ENCODE measurements at places on chromosomes 1 and 21.

DNA sequence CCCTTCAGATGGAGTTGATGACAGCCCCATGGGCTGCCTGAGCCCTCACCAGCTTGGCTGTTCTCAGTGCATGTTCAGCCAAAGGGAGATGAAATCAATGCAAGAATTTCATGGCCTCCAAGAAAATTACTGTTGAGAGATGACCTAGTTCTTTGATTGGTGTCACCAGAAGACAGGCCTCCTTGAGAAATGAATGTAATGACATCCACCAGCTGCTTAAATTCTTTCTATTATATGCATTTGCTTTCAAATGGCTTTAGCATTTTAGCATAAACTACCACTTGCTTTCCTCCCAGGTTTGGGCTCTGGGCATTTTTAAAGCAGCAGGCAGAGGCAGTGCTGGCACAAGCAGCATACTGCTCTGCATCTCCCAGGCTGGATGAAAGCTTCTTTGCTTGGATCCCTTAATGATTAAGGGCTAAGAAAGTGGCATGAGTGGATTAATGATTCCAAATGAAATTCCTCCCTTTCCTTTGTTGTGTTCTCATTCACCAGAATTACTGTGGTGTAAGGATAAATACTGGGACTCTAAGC is 278.4 kb downstream of the ZNF326 start:
- no peak for DNase-seq

DNA sequence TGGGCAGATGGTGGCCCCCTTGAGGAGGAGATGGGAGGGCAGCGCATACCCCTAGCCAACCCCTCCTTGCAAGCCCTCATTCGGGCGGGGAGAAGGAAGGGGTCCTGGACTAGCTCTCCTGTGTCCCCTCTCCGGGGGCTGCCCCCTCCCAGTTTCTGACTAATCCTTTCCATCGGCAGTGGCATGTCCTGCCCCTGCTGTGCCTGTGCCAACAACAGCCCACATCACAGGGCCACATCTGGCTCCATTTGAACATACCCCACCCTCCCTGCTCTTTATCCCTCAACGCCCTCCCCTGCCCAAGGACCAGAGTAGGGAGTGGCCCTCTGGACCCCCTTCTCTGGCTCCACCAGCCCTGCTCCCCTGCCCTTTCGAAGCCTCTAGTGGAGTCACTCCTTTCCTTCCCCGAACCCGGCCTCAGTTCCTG is 11.0 kb upstream of the LMNA start:
- no peak for DNase-seq

DNA sequence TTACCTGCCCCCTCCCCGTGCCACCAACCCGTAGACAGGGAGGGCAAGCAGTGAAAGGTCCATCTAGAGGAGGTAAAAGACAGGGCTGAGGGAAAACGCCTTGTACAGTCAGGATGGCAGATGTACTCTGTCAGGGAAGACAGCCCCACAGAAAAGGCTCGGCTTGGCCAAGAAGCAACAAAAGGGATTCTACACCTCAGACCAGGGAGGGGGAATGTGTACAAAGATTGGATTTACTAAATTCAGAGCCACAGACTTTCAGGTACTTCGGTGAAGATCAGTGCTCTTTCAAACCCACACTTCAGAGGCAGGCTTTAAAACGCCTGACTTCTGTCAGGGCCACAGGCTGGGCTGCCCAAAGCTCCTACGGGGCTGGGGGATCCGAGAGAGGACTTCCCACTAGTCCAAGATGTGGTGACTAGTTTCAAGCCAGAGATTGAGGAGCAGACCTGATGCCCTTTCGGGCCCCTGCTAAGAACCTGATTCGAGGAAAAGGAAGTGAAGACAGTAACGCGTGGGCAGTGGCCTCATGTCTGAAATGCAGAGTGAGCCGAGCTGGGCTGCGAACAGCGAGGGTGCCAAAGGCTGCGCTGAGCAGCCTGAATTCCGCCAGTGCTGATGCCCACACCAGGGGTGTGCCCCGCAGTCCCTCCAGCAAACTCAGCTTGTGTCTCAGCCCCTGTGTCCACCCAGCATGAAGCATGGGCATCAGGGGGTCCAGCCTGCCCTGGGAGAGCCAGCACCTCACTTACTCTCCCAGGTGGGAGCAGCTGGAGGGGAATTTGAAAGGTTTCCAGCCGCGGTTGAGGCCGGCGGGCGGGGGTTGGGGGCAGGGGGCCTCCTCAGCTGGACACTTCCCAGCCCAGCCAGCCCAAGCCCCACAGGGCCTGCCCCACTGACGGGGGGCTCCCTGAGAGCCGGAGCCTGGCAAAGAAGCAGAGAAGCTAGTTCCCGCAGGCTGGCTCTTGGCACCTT is 36.2 kb downstream of the KIAA1614 start:
- no peak for DNase-seq

- DNase-seq = no peak
Observed at GRCh38 chr1:46823151-46823550, 24.3 kb downstream of the CYP4B1 start.

DNA sequence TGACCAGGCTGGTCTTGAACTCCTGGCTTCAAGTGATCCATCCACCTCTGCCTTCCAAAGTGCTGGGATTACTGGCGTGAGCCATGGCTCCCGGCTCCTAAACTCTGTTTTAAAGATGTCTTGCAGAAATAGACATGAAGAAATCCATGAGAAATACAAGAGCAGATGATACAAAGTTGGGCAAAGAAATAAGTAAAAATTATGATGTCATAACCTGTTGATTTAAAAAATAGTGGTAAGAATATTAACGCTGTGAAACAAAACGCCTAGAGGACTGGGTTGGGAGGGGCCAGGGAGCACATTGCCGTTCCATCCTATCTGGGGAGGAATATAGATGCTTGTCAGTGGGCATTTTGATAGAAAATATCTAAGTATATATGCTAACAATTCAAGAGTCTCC is 1.2 kb upstream of the ITGB2 start:
- DNase-seq = no peak

- DNase-seq = peak; percentile 65
Observed at GRCh38 chr1:25944986-25945385, 38.8 kb upstream of the STMN1 start.

DNA sequence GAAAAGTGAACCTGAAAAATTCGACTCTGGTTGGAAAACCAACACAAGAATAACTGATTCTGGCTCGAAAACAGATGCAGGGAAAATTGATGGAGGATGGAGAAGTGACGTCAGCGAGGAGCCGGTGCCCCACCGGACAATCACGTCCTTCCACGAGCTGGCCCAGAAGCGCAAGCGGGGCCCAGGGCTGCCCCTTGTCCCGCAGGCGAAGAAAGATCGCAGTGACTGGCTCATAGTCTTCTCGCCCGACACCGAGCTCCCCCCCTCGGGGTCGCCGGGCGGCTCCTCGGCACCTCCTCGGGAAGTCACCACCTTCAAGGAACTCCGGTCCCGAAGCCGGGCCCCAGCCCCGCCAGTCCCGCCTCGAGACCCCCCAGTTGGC is 1.9 kb downstream of the RUSC1 start:
- DNase-seq = peak; percentile 37

GRCh38 chr1:116712510-116712909 is 41.7 kb upstream of the CD2 start:
- no peak for DNase-seq

GRCh38 chr1:203480525-203481084 is 5.0 kb downstream of the PRELP start:
- peak; percentile 48 for DNase-seq

DNA sequence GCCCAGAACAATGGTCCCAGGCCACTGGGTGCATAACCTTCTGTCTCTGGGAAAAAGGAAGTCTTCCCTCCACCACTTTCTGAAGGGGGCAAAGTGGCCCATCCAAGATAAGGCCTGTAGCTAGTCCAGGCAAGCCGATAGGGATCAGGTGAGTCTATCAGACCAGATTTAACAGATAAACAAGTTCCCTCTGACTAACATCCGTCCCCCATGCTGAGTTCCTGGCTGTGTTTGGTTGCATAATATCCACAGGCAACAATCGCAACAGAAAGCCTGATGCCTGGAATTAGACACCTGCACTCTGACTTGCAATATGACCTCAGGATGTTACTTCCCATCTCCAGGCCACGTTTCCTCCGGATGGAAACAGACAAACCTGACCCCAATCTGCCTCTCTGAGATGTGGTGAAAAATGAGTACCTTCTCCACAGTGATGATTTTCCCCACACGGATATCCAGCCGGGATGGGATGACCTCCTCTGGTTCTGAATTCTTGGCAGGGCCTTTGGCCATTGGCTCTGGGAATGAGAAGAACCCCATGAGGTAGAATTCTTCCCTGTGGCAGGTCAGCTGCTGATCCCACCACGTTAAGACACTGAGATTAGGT is 36.4 kb downstream of the YARS1 start:
- peak; percentile 78 for DNase-seq

GRCh38 chr1:153262462-153263157 is 3.1 kb downstream of the LORICRIN start:
- no peak for DNase-seq

DNA sequence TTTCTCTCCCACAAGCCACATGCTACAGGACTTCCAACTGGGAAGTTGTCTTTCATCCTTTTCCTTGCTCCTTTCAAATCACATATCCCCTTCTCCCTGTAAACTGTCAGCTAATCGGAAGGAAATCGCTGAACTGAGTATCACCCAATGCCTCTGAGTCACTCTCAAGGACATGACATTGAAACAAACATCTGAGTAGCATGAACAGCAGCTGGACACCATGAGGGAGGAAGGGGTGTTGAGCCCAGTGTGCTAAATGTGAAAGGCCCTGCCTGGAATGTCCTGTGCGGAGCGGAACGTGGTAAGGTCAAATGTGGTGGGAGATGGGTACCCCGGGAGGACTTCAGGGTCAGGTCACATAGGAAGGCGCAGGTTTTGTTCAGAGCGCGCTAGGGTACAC is at the start of gene OR2AJ1:
Gene OR2AJ1 (plus strand): TSS at position 22 of the 400 bp plus-strand sequence. CDS start 8,880 bp downstream, outside the sequence.
- no peak for DNase-seq

DNA sequence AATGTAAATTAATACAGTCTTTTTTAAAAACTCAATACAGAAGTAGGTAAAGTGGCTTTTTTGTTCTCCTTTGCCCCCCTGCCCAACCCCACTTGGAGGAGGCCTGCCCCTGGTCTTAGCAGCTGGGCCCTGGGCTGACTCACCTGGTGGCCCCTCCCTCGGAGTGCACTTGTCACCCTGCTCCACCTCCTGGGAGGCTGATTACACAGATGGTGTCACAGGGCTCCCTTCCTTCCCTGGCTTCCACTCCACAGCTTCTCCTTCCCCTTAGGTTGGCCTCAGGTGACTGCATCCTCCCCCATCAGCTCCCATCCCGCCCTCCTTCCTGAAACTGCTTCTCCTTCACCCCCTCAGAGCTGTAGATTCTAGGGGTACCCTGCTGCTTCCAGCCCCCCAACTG is 11.7 kb upstream of the CAPN9 start:
- DNase-seq = no peak

GRCh38 chr1:92843429-92844352 is 11.9 kb downstream of the RPL5 start:
- DNase-seq = no peak

DNA sequence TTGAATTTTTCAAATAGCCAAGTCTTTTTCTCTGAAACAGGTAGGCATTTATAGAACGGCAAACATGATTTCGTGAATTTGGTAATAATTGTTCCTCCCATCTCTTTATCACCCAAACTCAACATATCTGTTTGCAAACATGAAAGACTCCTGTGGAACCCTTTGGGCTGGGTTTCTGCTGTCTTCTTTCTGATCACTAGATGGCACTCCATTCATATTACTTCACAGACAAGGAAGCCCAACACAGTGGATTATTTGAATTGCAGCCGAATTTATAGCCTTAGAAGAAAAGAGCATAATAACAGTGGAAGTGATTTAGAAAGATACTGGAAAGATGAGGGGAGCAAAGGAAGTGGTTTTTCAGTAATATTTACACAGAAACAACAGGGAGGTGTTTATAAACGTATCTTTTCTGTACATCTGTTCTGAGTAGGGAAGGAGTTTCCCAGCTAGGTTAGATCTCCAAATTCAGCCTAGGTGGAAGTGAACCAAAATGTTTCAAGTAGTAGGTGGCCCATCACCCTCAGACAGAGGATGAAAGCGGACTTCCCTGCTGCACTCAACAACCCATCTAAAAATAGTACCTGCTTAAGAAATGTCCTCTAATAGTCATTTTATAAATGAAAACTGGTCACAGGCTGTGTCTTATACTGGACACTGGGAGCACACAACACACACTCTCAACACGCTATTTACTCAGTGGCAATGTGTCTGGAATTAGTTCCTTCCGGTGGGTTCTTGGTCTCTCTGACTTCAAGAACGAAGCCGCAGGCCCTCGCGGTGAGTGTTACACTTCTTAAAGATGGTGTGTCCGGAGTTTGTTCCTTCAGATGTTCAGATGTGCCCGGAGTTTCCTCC is 67.6 kb downstream of the MAP3K21 start:
- DNase-seq = peak; percentile 63

GRCh38 chr1:109929588-109930251 is 19.1 kb downstream of the CSF1 start:
- no peak for DNase-seq

- DNase-seq = peak; percentile 89
Observed at GRCh38 chr1:188652678-188653077, 1823.9 kb downstream of the PLA2G4A start.

DNA sequence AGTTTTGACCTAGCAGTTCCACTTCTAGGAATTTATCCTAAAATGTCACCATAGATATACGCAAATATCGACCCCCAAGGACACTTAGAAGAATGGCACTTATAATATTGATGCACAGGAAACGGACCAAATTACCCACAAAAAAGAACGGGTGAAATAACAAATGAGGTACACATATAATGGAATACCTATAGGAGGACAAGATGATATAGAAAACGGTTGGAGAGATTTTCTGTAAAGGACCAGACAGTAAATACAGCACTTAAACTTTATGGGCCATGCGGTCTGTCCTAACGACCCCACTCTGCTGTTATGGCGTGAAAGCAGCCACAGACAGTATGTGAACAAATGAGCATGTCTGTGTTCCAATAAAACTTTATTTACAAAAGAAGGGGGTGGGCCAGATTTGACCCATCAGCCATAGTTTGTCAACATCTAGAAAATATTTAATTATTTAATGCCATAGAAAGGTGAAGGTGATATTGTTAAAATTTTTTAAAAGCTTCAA is 2.4 kb downstream of the TMPRSS3 start:
- no peak for DNase-seq

GRCh38 chr1:31387612-31388011 is 14.7 kb upstream of the FABP3 start:
- peak; percentile 43 for DNase-seq

DNA sequence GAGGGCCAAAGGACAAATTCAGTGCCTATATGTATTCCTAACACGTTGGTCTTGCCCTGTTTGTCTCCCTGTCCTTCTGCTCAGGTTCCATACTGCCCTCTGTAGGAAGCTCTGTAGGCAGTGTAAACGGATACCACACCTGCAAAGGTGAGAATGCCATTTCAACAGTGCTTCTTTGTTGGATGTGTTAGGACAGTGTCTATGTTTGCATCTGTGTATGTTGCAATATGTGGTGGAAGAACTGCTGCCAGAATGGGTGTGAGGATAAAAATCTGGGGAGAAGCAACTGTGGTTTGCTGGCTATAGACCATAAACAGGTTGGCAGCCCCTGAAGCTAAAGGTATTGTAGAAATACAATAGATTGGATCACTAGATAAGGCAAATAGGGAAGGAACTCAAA is 113.1 kb upstream of the BMP8A start:
- no peak for DNase-seq
